ENCODE measurements at places on chromosomes 7 and 10.

- no peak for DNase-seq
These were observed 49.3 kb upstream of the ITPRID1 start for GRCh38 chr7:31464601-31465000.

- DNase-seq, result no peak
These were observed 6.5 kb downstream of the SGCE start for GRCh38 chr7:94649450-94649849.

GRCh38 chr10:100174699-100175677, 10.8 kb downstream of the ERLIN1 start:
- DNase-seq, result no peak

- no peak for DNase-seq
These were observed 94.4 kb downstream of the JAZF1 start for GRCh38 chr7:28086198-28086597.

DNA sequence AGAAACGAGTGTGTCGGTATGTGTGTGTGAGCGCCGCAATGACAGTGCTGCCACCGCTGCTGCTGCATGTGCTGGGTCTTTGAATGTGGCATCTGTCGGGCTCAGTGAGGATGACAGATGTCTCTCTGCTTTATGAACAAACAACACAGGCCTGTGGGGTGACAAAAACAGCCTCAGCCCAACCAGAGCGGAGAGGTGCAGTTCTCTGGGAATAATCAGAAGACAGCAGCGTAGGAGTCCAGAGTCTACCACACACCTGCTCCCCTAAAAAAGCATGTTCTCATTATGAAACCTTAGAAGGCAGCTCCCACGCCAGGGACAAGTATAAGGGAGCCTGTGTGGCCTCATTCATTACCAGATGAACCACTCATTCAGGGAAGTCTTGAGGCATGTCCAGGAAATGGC, 278.3 kb downstream of the KCNMA1 start:
- no peak for DNase-seq

DNA sequence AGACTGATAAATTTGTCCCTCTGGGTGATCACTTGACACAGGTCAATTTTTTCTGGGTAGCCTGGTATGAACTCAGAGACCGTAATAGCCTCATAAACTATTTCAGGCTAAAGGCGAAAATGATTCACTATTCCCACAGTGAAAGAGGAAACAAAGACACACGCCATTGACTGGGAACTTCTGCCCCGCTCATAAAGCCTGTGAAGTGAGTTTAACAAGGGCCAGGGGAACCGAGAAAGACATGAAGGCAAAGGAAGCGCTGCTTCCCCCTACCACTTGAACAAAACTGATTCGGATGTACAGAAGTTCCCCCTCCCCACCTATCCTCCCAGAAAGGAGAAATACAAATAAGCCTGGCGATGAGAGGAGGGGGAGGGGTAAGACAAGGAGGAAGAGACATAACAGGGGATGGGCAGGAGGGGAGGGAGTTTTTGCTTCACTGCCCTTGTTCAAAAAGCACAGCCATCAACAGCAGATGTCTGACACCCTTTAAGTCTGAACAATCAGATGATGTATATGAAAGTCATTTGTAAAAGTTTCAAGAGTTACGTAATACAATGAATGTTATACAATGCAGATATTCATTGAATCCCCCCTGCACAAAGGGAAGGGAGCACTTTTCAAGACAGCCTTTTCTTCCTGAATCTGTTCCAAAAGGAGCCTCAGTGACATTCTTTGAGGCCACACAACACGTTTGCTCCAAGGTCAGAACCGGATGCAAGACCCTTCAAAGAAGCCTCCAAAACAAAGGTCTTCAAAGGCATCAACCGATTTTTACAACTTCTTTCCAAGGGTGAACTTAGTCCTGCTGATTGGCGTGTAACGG, 734 bp downstream of the ABCB4 start:
- peak; percentile 58 for DNase-seq

DNA sequence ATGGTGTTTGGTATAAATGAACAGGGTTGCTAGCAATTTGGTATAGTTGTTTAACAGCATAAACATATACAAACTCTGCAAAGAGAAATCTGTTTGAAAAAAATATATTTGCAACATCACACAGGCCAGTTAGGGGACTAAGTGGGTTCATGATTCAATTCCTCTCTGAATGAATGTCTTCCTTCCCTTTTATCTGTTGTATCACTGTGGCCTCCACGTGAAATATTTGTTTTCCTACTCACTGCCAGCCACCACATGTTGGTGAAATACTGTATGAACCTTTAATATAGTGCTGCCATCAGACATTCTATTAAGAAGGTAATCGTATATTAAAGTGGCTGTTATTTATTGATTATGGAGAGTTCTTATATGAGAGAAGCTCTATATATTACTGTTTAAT, 157.0 kb downstream of the ARID5B start:
- no peak for DNase-seq

- no peak for DNase-seq
These were observed 759.9 kb downstream of the LRMDA start for GRCh38 chr10:76191336-76191735.

DNA sequence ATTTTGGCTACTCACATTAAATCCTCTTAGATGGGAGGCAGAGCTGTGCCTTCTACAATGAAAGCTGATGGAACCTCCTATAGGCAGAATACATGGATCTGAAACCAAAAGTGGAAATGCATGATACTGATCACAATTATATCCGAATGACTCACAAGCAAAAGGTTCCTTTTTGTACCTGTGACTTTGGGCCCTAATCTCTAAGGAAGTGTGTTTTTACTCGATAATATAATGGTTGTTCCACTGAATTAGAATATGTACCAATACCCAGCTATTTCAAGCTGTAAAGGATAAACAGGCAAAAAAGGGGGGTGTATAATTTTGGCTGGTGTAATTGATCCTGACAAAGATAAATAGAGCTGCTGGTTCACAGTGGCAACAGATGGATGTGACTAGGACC, 17.6 kb upstream of the LAMB1 start:
- DNase-seq, result no peak

- peak; percentile 92 for DNase-seq
These were observed 702 bp upstream of the KAZALD1 start for GRCh38 chr10:101060951-101061623.

- no peak for DNase-seq
These were observed 968.7 kb downstream of the GATA3 start for GRCh38 chr10:9023206-9023605.

- no peak for DNase-seq
These were observed 9.1 kb downstream of the WDR86 start for GRCh38 chr7:151400626-151401315.

DNA sequence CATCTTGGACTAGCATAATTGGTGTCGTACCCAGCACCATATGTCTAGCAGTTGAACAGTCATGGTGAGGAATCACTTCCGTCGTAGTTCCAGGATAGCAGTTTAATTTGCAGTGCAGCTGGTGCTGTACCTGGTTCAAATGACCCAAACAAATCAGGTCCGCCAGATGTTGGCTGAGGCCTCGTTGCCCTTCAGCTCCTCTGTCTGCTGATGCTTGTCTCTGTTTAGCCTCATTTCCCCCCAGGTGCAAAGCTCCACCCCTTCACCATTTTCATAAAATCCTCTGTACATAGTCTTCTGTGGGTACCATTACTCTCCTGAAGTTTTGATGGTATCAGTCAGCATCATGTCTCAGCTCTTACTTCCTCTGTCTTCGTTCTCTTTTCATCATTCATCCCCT, 35.1 kb downstream of the UMAD1 start:
- no peak for DNase-seq

- DNase-seq, result no peak
These were observed 361.7 kb downstream of the GPAM start for GRCh38 chr10:111821871-111822270.

DNA sequence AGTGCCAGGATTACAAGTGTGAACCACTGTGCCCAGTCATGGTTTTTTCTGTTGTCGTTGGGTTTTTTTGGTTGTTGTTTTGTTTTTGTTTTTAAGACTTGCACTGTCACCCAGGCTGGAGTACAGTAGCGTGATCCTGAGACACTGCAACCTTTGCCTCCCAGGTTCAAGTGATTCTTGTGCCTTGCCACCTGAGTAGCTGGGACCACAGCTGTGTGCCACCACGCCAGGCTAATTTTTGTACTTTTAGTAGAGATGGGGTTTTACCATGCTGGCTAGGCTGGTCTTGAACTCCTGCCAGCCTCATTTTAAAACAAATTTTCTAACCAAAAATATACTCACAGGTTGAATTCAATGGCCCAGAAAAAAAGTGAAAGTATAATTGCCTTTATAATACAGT, 174.1 kb downstream of the AHR start:
- no peak for DNase-seq

GRCh38 chr7:131039836-131040235, 287.8 kb upstream of the MKLN1 start:
- DNase-seq, result no peak

- no peak for DNase-seq
These were observed 43.2 kb upstream of the ZMIZ2 start for GRCh38 chr7:44705434-44705833.

DNA sequence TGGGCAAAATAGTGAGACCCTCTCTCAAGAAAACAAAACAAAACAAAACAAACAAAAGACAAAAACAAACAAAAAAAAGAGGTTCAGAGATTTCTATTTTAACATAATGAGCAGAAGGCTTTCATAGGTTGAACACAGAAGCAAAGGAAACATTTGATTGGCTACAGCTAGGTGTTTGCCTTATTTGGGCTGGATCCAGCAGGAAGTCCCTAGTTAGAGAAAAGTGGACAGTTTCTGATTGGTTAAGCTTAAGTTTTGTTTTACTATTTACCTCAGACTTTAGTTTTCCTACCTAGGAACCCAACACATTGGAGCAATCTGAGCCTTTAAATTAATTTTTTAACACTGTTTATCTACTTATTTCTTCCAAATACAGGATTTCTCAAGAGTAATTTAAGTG, 566.5 kb upstream of the PCDH15 start:
- DNase-seq, result no peak

- no peak for DNase-seq
These were observed 22.0 kb downstream of the CSGALNACT2 start for GRCh38 chr10:43160046-43160920.

DNA sequence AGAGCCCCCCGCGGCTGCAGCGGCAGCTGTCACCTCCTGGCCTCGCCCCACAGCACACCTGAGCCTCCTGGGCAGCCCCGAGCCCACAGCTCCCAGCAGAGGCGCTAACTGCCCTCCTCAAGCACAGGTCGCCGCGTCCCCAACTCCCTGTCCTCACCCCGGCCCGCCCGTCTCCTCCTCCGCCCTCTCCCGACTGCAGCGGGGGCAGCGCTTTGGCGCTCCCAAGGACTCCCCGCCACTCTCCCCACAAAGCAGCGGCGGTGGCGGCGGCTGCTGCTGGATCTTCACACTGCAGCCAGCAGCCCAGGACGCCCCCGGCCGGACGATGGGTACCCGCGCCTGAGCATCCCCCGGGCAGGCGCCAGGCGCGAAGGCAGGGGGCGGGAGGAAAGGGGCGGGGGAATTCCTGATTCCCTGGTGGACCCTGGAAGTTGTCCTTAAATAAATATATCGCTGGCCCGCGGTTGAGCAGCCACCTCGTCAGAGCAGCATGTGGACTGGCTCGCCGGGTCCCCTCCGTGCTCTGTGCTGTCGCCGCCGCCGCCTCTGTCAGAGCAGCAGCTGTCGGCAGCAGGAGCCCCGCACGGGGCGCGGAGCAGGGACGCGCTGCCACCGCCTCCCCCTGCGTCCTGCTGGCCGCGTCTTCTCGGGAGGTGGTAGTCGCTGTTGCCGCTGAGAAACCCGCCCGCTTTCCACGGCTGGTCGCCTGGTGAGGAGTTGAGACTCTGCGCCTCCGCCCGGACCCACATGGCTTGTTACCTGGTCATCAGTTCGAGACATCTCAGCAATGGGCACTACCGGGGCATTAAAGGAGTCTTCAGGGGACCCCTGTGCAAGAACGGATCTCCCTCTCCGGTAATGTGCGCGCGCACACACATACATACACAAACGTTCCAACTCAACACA, at the start of gene ZNF804B:
TSS of gene ZNF804B (plus strand) at position 471 of the 906 bp plus-strand sequence. CDS start at position 748, 277 bp downstream.
- no peak for DNase-seq
